ENCODE measurements at places on chromosomes 4 and X.

DNA sequence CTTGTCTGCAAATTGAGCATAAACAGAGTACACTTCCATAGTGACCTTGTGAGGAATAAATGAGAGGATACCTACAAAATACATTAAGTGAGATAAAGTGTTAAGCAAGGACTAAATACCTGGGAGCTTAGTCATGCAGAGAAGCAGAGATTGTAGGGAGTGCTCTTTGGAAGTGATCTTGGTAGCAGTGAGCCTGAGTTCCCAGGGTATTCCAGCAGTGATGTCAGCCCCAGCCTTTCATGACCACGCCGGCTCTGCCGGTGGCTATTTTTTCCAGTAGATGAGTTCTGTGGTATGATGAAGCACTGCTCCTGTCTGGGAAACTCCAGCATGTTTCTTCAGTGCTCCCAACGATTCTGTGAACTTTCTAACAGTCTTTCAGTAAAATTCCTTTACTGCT lies 391.5 kb upstream of the IGFBP7 start:
- DNase-seq: no peak

DNA sequence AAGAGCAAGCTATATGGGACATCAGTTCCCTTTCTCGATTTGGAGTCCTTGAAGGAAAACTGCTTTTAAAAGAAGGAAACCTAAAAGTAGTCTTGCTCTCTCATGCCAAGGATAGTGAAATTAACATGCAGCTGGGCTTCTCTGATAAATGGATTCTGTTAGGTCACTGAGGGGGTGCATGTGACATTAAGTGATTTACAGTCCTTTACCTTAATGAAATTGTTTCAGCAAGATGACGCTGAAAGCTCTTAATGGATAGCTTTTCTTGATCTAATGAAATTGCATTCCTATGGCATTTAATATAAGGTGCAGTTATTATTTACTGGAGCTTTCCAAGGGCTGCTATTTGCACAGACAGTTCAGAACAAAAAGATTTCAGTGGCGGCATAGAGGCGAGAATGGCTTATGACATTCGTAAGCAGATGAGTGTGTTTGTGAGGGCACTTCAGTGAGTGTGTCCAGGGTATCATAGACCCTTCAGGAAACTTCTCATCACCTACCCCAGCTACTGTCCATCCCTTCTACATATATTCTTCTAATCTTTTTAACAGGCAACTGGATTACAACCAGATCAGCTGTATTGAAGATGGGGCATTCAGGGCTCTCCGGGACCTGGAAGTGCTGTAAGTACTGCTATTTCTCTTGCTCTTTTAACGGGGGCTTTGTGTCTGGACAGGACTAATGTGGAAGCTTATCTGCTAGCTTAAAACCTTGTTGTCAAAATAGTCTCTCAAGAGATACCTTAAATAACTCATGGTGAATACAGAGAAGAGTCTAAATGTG lies 219.9 kb upstream of the PACRGL start:
- DNase-seq: no peak

DNA sequence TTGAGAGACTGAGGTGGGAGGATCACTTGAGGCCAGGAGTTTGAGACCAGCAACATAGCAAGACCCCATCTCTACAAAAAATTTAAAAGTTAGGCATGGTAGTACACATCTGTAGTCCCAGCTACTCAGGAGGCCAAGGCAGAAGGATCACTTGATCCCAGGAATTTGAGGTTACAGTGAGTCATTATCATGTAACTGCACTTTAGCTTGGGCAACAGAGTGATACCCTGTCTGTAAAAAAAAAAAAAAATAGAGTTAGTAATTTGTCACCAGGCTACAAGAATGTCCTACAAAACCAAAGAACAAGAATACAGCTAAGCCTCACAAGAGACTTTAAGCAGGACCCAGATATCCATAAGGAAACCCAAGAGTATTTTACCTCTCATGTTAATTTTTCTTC lies 27.0 kb upstream of the RAB28 start:
- DNase-seq: no peak

GRCh38 chrX:107493141-107493540 lies 43.7 kb downstream of the FRMPD3 start:
- no peak for DNase-seq

- DNase-seq: no peak
Observed at GRCh38 chr4:30757357-30757756, 37.2 kb downstream of the PCDH7 start.

GRCh38 chr4:126719852-126720251 lies 912.9 kb upstream of the INTU start:
- DNase-seq: no peak

DNA sequence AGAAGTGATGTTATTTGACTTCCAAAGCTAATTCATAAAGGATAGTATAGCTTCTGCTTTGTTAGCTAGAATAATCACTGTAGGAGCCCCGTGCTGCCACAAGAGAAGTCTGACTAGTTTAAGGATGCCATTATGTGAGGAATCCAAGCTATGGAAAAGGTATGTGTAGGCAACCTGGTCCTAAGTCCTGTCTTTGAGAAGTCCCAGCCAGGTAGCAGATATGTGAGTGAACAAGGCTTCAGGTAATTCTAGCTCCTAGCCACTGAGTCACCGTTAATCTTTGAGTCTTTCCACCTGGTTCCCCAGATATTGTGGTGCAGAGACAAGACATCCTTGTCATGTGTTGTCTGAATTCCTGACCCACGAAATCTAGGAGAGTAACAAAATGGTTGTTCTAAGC lies 55.5 kb downstream of the BMP3 start:
- DNase-seq: no peak

DNA sequence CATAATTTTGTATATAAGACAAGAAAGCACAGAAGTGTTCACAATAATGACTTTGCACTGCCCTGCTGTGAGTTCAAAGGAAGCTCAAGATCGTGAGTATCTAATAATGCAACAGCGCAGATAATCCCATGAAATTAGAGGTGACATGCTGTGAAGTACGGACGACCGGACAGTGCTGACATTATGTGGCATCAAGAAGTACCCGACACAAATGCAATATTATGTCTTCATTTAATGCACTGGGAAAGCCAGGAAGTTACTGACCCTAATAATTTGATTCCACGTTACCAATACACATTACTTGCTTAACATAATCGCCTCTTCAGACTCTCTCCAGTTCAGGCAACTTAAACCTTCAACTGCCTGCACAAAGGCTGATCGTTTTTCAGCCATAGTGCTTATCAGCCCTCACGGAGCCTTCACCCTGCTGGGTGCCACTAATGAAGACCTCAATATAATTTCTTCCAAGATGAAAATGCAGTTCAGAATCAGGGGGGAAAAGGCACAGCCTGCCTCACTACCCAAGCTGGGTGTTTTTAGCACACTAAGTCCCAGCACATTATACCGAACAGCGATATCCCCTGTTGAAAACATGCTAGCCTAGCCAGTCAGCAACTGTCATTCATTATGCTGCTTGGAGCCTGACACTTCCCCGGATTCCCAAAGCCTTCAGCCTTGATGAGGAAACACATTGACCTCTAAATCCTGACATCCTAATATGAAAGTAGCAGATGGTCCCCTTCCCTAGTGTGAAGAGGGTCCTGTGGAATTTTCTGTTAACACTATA lies 56.1 kb downstream of the SLC7A11 start:
- DNase-seq: no peak

DNA sequence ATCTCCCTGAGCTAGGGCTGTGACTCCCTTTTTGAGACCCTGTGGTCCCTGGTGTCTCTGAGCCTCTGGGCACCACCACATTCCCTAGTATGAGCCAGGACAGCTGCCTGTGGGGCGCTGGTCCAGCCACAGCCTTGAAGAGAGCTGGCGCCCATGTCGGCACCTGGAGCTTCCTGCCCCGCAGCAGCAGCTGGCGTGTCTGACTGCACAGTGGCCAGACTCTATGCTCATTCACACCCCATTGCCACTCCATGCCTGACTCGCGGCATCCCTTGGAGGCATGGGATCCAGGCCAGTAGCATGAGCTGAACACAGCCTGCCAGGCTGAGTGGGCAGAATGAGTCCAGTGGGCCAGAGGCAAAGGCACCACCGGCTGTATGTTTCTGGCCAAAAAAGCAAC lies 8.3 kb upstream of the SPP1 start:
- DNase-seq: no peak

All from vagina (tissue), 2 donors.